Activated T-helper 17 cell treated with anti-CD3 and anti-CD28 coated beads, Interleukin-2, amount 50 U/mL, for 72 hours (primary cell): ENCODE measurements at places on chromosomes 7 and 10.
A peak's percentile ranks its signal among the peaks of the same experiment; 100 is the strongest.

DNA sequence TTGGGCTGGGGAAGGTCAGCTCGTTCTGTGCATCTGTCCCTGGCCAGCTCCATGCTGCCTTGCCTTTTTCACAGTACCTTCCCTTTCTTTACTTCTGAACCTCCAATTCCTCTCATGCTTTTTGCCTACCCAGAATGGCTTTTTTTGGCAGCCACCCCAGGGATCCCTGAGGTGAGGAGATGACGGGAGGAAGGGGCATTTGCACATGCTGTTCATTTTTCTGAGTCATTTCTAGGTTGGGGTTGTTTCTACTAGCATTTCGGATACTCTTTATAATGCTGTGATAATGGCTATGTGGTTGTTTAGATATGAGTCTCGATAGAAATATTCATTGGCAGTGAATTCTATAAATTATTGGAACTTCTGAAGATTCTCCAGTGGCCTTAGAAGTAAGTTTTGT lies 415.1 kb upstream of the FZD8 start:
- H3K27me3 ChIP-seq = no peaks in the 10 kb centered on the region
- H3K4me1 ChIP-seq = no peaks in the 10 kb centered on the region
- no peak overlapping the region for H3K4me3 ChIP-seq
- ATAC-seq = no peak

- ATAC-seq = no peak
- no peaks in the 10 kb centered on the region for H3K4me1 ChIP-seq
- H3K27me3 ChIP-seq = peaks cover 3% of the 10 kb centered on the region
- no peak overlapping the region for H3K4me3 ChIP-seq
- no peak overlapping the region for H3K27ac ChIP-seq
- no peaks in the 10 kb centered on the region for H3K36me3 ChIP-seq
Measured at GRCh38 chr7:77482015-77482414, 55.1 kb upstream of the PTPN12 start.

GRCh38 chr7:140155428-140155827 lies 21.4 kb downstream of the KDM7A start:
- no peak overlapping the region for H3K27ac ChIP-seq
- no peak for ATAC-seq
- peaks cover 58% of the 10 kb centered on the region for H3K36me3 ChIP-seq
- peaks cover 29% of the 10 kb centered on the region for H3K4me1 ChIP-seq
- no peak overlapping the region for H3K4me3 ChIP-seq
- no peaks in the 10 kb centered on the region for H3K27me3 ChIP-seq

DNA sequence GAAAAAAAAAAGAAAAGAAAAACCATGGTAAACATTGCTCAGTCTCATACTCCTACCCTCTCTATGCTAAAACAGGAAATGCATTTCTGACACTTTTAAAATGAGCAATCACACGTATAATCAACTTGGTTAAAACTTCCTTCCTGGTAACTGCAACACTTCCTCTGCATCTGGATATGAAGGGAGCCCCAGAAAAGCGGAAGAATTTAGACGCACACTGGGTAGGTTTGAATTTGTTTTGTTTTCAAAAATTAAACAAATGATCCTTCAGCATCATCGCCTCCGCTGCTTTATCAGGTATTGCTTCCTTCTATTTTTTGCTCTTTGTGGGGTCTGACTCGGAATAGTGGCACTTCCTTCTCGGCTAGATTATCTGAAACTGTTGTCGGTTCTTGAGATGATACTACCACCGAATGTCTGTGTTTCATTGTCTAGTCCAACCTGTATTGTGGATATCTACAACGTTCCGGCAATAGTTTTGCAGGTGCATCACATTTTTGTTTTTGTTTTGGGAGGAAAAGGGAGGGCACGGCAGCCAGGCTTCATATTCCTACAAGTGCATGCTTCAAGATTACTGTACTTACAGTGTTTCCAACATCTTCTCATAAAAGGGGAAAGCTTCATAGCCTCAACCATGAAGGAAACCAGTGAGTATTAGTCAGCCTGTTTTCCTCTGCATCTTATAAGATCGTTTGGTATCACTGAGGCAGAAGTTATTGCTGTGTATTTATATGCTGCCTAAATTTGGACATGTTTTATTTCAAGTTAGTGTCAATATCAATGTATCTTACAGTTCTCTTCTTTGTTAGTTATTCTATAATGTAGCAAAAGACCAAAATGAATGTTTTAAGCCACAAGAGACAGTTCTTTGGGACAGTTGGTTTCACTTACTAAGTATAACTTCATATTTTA lies at the start of gene PIK3CG:
Gene PIK3CG (plus strand): TSS at position 153 of the 912 bp plus-strand sequence. CDS start 2,280 bp downstream, outside the sequence.
- H3K27ac ChIP-seq = peak within 1 kb of the TSS; percentile 98
- H3K27me3 ChIP-seq = no peaks in the 10 kb centered on the region
- H3K36me3 ChIP-seq = peaks cover 38% of the 10 kb centered on the region
- H3K4me3 ChIP-seq = peak within 1 kb of the TSS; percentile 99
- peak; percentile 78 for ATAC-seq

GRCh38 chr7:46286356-46286755 lies 365.3 kb upstream of the IGFBP3 start:
- H3K36me3 ChIP-seq = no peaks in the 10 kb centered on the region
- no peak for ATAC-seq
- H3K4me1 ChIP-seq = no peaks in the 10 kb centered on the region
- no peak overlapping the region for H3K27ac ChIP-seq
- no peaks in the 10 kb centered on the region for H3K27me3 ChIP-seq
- no peak overlapping the region for H3K4me3 ChIP-seq

GRCh38 chr7:158945519-158945918 lies 89.2 kb downstream of the DYNC2I1 start:
- peaks cover 64% of the 10 kb centered on the region for H3K36me3 ChIP-seq
- no peak for ATAC-seq
- H3K27me3 ChIP-seq = no peaks in the 10 kb centered on the region
- no peak overlapping the region for H3K4me3 ChIP-seq
- no peak overlapping the region for H3K27ac ChIP-seq
- H3K4me1 ChIP-seq = no peaks in the 10 kb centered on the region

DNA sequence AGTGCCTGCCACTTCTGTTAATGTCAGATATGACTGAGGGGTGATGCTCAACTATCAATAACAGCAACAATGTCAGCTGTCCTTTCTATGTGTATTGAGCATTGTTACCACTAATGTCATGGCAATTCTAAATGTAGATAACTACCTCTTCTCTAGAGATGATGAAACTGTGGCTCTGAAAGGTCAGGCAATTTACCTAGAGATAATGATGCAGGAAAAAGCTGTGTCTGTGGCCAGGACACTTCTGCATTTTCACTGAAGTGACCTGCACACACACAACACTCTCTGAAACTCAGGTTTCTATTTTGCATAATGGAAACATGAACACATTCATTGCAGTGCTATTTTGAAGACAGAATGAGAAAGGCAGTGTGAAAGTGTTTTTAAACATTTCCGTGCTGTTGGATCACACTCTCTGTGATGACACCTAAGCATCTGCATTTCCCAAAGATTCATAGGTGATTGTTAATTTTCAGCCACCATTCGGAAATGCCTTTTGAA lies 148.2 kb downstream of the KCND2 start:
- H3K27ac ChIP-seq = no peak overlapping the region
- H3K4me3 ChIP-seq = no peak overlapping the region
- H3K36me3 ChIP-seq = no peaks in the 10 kb centered on the region

GRCh38 chr10:30050411-30050810 lies 9.0 kb downstream of the JCAD start:
- H3K4me3 ChIP-seq = no peak overlapping the region
- ATAC-seq = no peak
- H3K36me3 ChIP-seq = no peaks in the 10 kb centered on the region
- peaks cover 5% of the 10 kb centered on the region for H3K4me1 ChIP-seq
- H3K27me3 ChIP-seq = peaks cover 57% of the 10 kb centered on the region

DNA sequence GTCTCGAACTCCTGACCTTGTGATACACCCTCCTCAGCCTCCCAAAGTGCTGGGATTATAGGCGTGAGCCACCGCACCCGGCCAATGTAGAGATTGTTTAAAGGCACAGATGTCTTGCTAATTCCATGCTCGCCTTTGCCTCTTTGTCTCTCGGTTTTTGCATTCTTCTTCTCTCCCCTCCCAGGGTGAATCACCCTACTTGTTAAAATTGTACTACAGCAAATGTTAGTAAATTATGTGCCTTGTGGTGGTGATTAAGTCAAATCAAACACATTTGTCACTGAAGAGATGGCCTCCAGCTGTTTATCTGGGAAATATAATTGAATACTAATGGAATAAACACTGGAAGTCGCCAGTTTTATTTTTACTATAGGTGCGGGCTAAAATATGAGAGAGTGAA lies 384.4 kb upstream of the AUTS2 start:
- no peaks in the 10 kb centered on the region for H3K4me1 ChIP-seq
- no peaks in the 10 kb centered on the region for H3K36me3 ChIP-seq
- ATAC-seq = no peak

DNA sequence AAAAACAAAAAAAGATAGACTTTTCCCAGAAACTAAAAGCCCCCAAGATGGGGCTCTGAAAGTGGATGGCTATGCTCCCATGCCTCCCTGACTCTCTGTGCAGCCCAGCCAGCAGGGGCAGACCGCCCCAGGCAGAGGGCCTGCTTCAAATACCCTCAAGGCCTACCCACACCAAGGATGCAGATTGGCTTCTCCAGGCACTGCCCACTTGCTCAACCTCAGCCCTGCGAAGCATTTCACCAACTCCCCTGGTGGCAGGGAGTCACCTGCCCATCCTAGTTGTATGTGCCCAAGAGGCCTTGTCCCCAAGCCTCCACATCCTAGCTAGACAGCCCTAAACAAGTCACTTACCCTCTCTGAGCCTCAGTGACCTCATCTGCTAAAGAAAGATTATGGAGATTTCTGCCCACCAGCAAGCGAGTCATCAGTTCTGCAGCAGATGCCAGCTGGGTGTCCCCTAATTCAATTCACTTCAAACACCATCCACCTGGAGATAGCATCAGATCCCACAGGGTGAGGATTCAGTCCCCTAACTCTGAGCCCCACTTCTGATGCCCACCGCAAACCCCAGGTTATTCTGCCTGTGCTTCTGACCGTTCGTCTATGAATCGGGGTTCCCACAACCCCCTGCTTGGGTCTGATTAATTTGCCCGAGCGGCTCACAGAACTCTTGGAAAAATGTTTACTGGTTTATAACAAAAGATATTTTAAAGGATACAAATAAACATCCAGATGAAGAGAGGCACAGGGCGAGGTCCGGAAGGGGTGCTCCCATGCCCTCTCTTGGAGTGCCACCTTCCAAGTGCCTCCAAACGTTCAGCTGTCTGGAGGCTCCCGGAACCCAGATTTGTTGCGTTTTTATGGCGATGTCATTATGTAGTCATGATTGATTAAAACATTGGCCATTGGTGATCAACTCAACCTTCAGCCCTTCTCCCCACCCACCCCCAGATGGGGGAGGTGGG lies 18.6 kb upstream of the ZMIZ1 start:
- H3K4me3 ChIP-seq = peak overlapping the region; percentile 69
- H3K27me3 ChIP-seq = no peaks in the 10 kb centered on the region
- no peaks in the 10 kb centered on the region for H3K36me3 ChIP-seq
- peak; percentile 82 for ATAC-seq
- H3K4me1 ChIP-seq = peaks cover 24% of the 10 kb centered on the region

GRCh38 chr7:12550956-12551355 lies 19.6 kb upstream of the SCIN start:
- no peak overlapping the region for H3K4me3 ChIP-seq
- H3K36me3 ChIP-seq = no peaks in the 10 kb centered on the region
- H3K27me3 ChIP-seq = no peaks in the 10 kb centered on the region
- no peaks in the 10 kb centered on the region for H3K4me1 ChIP-seq
- no peak overlapping the region for H3K27ac ChIP-seq
- no peak for ATAC-seq

GRCh38 chr10:69643779-69644657 lies 14.0 kb downstream of the FAM241B start:
- peaks cover 3% of the 10 kb centered on the region for H3K27me3 ChIP-seq
- no peak overlapping the region for H3K27ac ChIP-seq
- no peaks in the 10 kb centered on the region for H3K4me1 ChIP-seq
- ATAC-seq = no peak

- no peaks in the 10 kb centered on the region for H3K4me1 ChIP-seq
- no peak for ATAC-seq
- H3K27me3 ChIP-seq = no peaks in the 10 kb centered on the region
- no peaks in the 10 kb centered on the region for H3K36me3 ChIP-seq
- H3K4me3 ChIP-seq = no peak overlapping the region
Measured at GRCh38 chr10:31112961-31113360, 81.3 kb upstream of the ZNF438 start.

DNA sequence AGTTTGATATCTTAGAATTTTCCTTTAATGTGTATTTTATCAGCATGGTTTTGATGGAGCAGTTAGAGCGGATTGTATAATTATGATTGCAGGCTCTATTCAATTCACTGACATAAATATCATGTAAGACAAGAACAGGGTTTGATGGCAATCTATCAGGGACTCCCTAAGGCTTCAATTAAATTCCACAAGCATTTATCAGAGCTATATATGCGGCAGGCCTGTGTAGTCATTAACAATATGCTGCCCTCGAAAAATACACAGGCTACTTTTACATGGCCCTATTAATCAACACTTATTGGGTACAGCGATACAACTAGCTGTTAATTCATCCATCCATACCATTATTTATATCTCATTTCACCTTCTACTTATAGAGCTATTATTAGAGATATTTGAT lies 358.1 kb upstream of the TPK1 start:
- H3K4me3 ChIP-seq = no peak overlapping the region
- H3K4me1 ChIP-seq = no peaks in the 10 kb centered on the region
- ATAC-seq = no peak
- H3K27me3 ChIP-seq = peaks cover 3% of the 10 kb centered on the region
- no peak overlapping the region for H3K27ac ChIP-seq
- H3K36me3 ChIP-seq = no peaks in the 10 kb centered on the region

GRCh38 chr10:50536617-50537240 lies 87.0 kb downstream of the SGMS1 start:
- peak overlapping the region; percentile 36 for H3K27ac ChIP-seq
- peak overlapping the region; percentile 35 for H3K4me3 ChIP-seq
- ATAC-seq = peak; percentile 15
- H3K27me3 ChIP-seq = no peaks in the 10 kb centered on the region

GRCh38 chr7:26292768-26293560 lies 1.3 kb downstream of the SNX10 start:
- no peak for ATAC-seq
- peak overlapping the region; percentile 90 for H3K4me3 ChIP-seq
- H3K27ac ChIP-seq = peak overlapping the region; percentile 88
- peaks cover 7% of the 10 kb centered on the region for H3K36me3 ChIP-seq
- no peaks in the 10 kb centered on the region for H3K27me3 ChIP-seq

DNA sequence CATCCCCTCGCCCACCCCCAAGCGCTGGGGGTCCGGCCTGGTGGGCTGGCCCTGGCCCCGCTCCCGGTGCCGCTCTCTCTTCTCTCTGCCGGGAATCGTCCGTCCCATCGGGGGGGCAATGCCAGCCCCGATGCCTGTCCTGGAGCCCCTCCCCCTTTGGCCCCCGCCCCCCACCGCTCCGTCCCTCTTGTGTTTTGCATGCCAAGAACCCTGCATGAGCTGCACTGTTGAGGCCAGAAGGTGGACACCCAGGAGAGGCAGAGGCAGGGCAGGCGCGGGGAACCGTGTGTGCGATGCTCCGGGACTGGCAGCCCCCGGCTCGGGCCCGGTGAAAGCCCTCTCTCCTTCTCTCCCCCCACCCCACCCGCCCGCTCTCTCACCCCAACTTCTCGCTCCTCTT lies 22.1 kb upstream of the HSPB1 start:
- peaks cover 9% of the 10 kb centered on the region for H3K4me1 ChIP-seq
- ATAC-seq = no peak
- H3K4me3 ChIP-seq = peak overlapping the region; percentile 65
- H3K27ac ChIP-seq = no peak overlapping the region
- H3K36me3 ChIP-seq = peaks cover 6% of the 10 kb centered on the region
- H3K27me3 ChIP-seq = peaks cover 41% of the 10 kb centered on the region

- no peak overlapping the region for H3K27ac ChIP-seq
- no peaks in the 10 kb centered on the region for H3K36me3 ChIP-seq
- H3K27me3 ChIP-seq = peaks cover 6% of the 10 kb centered on the region
- H3K4me3 ChIP-seq = no peak overlapping the region
- no peaks in the 10 kb centered on the region for H3K4me1 ChIP-seq
Measured at GRCh38 chr10:44264244-44264643, 120.7 kb downstream of the CXCL12 start.
